SJCRH30 (cell line): ENCODE measurements at places on chromosomes 5 and 9. TPM values are rescaled to one million over a fixed set of nuclear protein-coding genes. Genes with fewer than 3 reads are reported as not detected.
A peak's percentile ranks its signal among the peaks of the same experiment; 100 is the strongest.

- no peak for DNase-seq
Measured at GRCh38 chr9:78938821-78939220, 632.9 kb upstream of the TLE4 start.

C5orf24 gene
- total RNA-seq = 50.9 and 62.9 TPM in 2 replicates

DNA sequence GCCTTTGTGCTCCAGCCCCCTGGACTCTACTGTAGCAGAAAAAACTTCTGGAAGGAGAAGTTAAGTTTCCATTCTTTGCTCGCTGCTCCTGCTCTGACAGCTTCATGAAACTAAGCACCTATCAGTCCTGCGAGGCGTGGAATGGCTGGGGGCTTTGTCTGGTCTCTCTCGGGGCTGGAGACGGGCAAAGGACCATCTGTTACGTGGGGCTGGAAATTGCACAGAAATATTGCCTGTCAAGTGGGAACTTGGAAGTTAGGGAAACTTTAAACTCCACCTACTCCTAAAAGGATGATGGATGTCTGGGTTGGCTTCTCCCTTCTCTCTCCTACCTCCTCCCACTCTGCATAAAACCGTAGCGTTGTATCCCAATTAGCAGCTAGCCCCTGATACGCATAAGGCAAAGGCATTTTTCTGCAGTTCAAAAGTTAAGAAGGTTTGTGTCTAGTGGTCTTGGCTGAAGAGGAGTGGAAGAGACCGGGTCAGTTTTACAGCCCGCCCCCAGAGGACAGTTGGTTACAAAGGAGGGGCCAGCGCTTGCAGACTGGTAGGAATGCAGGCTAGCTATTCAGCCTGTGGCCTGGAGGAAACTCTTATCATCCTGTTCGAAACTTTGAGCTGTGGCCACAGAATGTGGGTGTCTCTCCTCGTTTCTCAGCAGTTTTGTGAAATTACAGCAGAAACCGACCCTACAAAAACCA lies 1.3 kb downstream of the FBXL7 start:
- peak; percentile 80 for DNase-seq

- DNase-seq = no peak
Measured at GRCh38 chr5:145945620-145946111, 9.3 kb downstream of the SH3RF2 start.

DNA sequence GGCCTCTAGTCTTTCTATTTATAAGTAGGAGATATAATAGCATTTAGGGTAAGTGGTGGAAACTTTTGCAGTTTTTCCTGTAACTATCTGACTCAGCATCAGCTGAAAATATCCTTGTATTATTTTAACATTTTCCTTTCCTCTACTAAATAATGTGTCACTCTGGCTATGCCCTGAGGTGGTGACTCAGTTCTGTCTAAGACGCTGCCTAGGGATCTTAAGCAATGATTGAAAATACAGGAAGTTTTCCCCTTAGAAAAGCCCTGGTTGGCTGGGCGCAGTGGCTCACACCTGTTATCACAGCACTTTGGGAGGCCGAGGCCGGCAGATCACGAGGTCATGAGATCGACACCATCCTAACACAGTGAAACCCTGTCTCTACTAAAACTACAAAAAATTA lies 9.3 kb upstream of the EDIL3 start:
- DNase-seq = no peak

DNA sequence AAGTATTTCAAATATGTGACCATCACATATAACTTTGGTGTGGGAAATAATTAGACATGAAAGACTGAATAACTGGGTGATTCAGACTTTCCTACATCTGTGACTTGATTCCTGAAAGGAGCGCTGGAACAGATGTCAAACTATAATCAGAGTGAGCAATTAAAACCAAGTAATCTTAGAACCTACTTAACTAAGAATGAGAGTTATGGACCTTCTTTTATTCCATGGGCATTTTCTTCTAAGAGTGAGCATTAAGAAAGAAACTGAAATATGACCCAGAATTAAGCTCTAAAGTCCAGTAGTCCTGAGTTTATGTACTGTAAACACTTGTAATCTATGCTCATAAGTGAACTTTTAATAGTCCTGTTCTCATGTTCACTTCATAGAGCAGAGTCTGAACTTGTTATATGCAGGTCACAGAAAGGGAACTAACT lies 68.4 kb downstream of the PAM start:
- DNase-seq = no peak

GRCh38 chr9:74333384-74334032 lies 163.6 kb upstream of the RORB start:
- DNase-seq = no peak

DNA sequence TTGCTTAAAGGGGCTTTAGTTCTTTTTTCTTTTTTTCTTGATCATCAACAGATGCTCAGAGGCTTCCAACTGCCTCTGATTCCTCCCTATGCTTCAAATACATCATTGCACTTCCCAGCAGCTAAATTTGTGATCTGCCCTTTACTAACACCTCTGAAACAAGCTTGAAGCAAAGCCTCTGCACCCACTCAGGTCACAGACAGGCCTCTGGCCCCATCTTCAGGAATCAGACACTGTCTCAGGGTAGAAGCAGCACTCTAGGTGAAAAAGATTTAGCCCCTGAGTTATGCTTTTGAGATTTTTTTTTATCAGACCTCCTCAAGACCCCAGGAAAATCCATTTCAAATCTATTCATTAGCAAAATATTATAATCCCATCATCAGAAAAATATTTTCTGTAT lies 91.5 kb downstream of the MAMDC2 start:
- DNase-seq = no peak

SLC4A9 gene
- not detected in 2 replicates for total RNA-seq

EXD3 gene
- total RNA-seq = 1.8 and 1.9 TPM in 2 replicates

DNA sequence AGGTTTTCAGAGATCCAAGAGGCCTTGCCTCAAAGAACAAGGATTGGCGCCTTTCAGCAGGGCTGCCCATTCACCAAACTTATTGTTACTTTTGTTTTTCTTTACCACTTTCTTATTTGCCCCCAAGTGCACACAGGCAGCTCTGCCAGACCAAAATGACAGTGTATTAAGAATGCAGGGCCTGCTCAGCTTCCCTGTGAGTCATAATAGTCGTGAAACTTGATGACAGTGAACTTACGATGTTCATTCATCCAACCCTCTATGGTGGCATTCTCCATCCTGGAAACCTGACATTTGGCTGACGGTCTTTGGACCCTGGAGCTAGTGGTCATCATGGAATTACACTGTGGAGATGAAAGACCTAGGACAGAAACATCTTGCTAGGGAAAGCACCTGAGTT lies 44.3 kb downstream of the UBE2QL1 start:
- no peak for DNase-seq

DNA sequence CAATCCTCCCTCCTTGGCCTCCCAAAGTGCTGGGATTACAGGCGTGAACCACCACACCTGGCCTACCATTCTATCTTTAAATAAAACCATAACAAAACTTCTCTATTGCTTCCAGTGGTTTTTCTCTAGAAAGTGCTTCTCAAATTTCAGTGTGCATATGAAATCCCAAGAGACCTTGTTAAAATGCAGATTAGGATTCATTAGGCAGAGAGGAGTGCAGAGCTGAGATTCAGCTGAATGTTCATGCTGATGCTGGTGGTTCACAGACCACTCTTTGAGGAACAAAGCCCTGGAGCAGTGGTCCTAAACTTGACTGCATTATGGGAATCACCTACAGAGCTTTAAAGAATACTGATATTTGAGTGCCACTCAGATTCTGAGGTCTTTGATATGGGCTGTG lies 28.2 kb downstream of the CARD6 start:
- no peak for DNase-seq

DNA sequence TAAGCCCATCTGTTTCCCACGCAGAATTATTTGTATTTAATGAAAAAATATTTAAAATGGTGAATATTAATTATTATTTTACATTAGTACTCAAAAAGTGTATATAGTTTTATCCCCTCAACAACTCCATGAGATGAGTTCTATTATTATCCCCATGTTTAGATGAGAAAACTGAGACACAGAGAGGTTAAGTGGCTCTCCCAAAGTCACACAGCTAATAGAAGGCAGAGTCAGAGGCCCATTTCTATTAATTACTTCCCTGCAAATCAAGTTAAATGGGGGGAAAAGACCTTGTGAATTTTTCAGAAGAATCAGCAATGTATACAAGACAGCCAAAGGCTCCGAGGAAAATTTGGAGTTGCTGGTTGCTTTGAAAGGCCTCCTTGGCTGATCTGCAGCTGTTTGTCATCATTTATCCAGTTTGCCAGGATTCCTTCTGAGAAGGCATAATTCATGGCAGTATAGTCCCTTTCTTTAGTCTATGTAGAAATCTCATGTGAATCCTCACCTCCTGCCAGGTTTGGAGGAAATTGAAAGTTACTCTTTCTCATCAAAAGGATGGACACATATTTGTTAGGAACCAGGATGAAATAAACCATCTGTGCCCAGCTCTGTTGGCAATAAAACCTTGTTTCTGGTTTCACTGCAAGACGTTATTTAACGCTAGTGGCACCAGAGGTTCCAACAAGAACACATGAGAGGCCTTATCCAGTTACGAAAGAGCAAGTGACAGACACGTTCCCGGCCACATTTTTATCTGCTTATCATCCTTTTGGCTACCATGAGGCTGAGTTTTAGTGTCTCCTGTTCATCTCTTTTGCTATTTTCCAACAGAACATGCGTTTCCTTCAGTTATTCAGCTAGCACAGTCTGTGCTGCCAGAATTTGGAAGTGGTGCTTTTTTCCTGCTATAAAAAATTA lies 621 bp downstream of the FYB1 start:
- DNase-seq = no peak

DNA sequence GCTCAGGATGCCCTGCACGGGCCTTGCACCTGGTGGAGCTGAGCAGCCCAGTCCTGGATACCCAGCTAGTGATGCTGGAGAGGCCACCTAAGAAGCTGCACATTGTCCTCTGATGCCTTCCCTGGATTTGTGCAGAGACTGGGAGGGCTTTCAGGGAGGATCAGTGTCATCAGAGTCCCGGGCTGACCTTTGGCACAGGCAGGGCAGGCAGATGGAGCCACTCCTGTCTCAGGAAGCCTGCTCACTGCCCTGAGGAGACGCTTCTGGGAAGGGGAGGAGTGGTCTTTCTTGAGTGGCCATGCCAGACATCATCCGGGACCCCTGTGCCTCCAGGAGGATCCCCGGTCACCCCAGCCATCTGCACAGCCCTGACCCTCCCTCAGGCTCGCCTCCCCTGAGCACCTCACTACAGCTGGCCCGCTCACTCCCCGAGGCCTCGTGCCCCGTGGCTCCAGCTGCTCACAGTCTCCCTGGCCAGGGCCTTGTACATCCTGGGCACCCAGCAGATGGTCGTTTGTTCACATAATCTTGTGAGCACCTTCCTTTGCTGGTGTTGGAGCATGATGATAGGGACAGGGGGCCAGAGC lies 47.2 kb upstream of the FCN2 start:
- no peak for DNase-seq

IFNK gene
- total RNA-seq = not detected in 2 replicates

GTF3C5 gene
- total RNA-seq = 87.6 and 89.5 TPM in 2 replicates

TLX3 gene
- total RNA-seq = 6.2 and 6.9 TPM in 2 replicates

- peak; percentile 58 for DNase-seq
Measured at GRCh38 chr9:130172858-130173665, 858 bp downstream of the NCS1 start.

GRCh38 chr5:149834246-149834855 lies 104.2 kb downstream of the PPARGC1B start:
- peak; percentile 72 for DNase-seq

- DNase-seq = peak; percentile 58
Measured at GRCh38 chr5:168165221-168165914, 126.1 kb upstream of the WWC1 start.

NR2F1 gene
- 18.2 and 18.7 TPM in 2 replicates for total RNA-seq

GRCh38 chr5:83434946-83435345 lies 36.6 kb upstream of the VCAN start:
- DNase-seq = no peak

DNA sequence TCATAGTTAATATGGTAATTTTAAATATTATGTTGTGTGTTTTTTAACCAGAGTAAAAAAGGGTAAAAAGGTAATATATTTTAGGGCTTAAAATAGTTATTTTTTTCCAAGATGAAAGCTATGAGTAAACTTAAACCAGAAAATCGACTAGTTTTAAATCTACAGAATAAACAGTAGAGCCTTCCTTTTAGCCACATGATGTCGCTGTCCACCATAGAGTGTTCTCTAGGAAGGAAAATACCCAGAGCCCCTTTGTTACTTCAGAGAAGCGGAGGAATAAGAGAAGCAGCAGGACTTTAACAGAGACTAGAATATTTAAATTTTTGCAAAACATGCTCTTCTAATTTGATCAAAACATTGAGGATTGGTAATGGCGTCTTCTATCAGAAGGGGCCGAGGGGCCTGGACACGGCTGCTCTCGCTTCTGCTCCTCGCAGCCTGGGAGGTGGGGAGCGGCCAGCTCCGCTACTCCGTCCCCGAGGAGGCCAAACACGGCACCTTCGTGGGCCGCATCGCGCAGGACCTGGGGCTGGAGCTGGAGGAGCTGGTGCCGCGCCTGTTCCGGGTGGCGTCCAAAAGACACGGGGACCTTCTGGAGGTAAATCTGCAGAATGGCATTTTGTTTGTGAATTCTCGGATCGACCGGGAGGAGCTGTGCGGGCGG lies at the start of gene PCDHA2:
Gene PCDHA2 (plus strand): TSS at position 258 of the 664 bp plus-strand sequence.
- no peak for DNase-seq
